ENCODE measurements at places on chromosomes 11 and 22. TPM values are rescaled to one million over a fixed set of nuclear protein-coding genes. Genes with fewer than 3 reads are reported as not detected.

ARHGAP42 gene
- total RNA-seq, result 5.0 TPM

CARNS1 gene
- 0.51 TPM for total RNA-seq

DERL3 gene
- under 0.01 TPM for total RNA-seq

RPS6KB2 gene
- 31.0 TPM for total RNA-seq

IFTAP gene
- 20.4 TPM for total RNA-seq

SLC6A5 gene
- total RNA-seq, result not detected

CHKB gene
- 26.1 TPM for total RNA-seq

CD248 gene
- total RNA-seq, result 500 TPM

OR51E2 gene
- not detected for total RNA-seq

TMEM80 gene
- 26.4 TPM for total RNA-seq

IRAG1 gene
- total RNA-seq, result 4.2 TPM
